ENCODE measurements at places on chromosomes 3 and 15. TPM values are rescaled to one million over a fixed set of nuclear protein-coding genes. Genes with fewer than 3 reads are reported as not detected.

- no peak for DNase-seq
These were observed 50.9 kb upstream of the SEC13 start for GRCh38 chr3:10371789-10372188.

CHRFAM7A gene
- polyA plus RNA-seq, result 0.72 TPM

SMAD3 gene
- polyA plus RNA-seq, result 25.3 TPM

DNA sequence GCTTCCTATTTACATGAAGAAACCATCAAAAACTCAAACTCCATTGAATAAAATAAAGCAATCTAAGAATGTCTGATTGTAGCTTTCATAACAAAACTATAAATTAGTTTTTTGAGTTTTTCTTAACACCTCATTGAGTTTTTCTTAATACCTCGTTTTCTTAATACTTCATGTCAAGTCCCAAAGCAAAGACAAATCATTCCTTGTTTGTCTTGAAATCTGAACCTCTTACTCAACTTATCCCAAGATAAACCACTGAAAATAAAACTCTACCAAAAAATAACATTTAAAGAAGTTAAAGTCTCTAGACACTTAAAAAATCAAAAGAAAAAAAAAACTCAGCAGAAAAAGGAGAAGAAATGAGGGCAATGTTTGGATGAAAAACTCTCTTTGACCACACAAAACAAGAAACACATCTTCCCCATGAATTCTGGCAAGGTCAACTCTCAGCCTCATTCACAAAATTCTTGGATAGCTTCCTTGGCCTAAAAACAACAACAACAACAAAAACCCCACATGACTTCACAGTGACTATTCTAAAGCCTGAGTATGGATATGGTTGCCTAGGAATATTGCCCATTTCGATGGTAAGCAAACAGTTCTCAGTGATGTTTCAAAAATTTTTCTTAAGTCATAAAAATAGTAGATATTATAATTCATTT is 38.2 kb downstream of the TMCC1 start:
- DNase-seq, result peak; percentile 30

DNA sequence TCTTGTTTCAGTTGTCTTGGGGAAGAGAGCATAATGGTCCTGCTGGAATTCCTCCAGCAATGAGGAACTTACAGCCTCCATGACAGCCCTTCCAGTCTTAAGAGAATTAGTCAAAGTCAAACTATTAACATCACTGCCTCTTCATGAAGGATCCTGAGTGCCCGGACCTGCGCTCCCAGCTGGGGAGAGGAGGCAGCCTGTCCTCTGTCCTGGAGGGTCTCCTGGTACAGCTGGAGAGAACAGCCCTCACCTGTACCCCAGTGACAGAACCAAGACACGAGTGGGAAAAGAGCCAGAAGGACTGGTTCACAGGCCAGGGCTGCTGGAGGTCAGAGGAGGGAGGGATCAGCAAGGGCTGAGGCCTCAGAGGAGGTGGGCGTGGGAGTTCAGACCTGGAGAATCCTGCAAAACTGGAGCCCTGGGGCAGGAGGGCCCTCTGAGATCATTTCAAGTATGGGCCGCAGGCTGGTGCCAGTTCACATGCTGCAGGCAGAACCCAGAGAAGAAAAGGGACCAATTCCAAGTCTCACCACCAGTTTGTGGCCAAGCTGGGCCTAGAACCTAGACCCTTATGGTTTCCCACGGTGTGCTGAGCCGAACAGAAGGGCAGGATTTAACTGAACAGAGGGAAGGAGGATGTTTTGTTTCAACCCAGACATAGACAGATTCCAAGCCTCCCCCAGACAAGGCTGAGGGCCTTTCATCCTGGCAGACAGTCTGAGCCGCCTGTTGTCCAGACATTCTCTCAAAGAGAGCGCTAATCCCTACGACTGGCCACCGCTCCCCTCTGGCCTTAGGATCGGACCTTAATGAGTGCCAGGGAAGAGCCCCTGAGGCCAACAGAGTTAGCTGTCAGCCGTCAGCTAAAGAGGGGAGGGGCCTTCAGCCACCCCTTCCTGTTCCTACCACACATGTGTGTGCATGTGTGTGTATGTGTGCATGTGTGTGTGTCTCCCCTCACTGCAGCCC is 18.2 kb downstream of the LOXL1 start:
- DNase-seq, result no peak

ARF4 gene
- polyA plus RNA-seq, result 288 TPM

GRCh38 chr15:52670087-52670486 is 9.1 kb downstream of the ATOSA start:
- DNase-seq, result no peak

ZDHHC23 gene
- polyA plus RNA-seq, result 1.1 TPM
